ENCODE measurements at places on chromosomes 4 and X.

GRCh38 chrX:63784902-63785707 is at the start of gene ARHGEF9:
TSS of gene ARHGEF9 (minus strand) at chrX:63785214. CDS start at chrX:63785145, 69 bp downstream.
- DNase-seq, result no peak

DNA sequence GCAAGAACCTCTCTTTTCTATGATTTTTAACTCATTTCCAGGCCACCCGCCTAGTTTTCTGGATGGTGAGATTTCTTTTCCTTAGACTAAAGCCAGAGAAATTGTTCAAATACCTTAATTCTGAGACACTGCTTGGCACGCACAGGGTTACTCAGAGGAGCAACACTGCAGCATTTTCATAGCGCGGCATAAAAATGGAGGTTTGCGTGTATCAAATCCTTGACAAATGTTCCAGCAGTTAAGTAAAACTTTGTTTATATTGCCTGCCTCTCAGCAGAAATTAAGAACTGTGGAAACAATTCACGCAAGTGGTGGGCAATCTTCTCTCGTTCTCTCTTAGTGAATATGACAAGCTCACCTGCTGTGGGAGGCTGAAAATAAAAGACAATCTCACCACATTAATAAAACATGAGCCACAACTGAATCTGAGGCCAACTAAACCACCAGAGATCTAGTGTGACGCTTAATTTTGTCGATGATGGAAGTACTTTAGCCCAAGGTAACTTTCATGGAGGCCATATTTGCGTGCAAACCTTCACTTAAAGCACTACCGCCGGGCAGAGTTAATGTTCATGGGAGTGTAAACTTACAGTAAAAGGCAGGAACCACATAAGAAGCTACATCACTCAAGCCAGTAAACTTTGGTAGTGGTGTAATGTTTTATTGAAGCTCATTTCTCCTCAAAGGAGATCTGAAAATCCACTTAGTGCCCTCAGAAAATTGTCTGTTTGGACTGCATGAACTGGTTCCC is 894.8 kb upstream of the EPHA5 start:
- no peak for DNase-seq

DNA sequence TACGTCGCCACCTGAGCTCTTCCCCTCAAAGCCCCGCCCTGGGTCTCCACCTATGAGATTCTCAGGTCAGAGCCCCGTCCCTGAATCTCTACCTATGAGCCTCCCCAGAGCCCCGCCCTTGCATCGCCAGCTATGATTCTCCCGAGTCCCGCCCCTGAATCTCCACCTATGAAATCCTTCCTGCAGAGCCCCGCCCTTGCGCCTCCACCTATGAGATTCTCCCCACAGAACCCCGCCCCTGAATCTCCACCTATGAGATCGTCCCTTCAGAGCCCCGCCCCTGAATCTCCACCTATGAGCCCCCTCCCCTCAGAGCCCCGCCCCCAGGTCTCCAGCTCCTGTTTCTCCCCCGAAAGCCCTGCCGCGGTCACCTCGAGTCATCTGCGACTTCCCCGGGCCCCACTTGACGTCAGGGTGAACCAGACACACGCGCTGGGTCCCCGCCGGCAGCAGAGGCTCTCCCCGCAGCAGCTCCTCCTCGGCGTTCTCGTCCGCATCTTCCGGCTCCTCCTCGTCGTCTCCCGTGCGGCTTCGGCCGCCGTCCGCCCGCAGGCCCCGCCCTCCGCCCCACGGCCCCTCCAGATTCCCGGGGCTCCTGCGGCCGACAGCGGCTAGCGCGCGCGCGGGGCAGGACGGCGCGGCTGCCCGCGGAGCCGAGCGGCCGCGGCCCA is 393 bp downstream of the GTPBP6 start:
- DNase-seq, result peak; percentile 98

DNA sequence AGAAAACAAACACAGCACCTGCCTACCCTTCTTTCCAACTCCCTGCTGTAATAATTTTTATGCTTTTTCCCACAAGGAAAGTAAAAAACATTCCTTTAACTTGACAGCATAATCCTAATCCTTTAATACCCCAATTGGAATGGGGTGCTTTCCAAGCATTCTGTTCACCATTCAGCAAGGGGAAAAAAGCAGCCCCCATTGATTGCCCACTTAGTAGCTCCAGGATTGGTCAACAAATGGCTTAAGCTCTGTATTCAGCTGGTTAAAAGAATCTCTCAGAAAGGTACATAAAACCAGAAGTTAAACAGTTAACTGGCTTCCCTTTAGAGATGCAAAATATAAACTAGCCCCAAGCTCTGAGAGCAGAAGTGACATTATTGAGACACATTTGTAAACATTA is 194.8 kb upstream of the ATOH1 start:
- DNase-seq, result no peak

DNA sequence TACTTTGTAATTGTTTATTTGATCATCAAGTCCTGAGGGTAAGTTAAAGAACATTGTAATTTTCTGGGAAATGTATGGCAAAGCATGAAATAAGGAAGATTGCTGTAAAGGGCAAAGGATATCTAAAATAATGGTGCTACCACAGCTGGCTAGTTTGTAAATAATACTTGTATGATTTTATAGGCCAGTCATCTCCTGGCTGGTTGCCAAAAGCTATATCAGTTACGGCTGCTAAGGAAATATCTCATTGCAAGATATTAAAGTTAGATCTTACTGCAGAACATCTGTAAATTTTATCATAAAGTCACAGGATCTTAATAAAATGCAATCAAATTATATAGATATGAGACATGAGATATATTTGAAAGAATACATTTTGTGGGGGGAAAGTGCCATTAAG is 150.8 kb upstream of the CXCL13 start:
- DNase-seq, result no peak

GRCh38 chr4:25750874-25751273 is 95.2 kb downstream of the SLC34A2 start:
- DNase-seq, result no peak

DNA sequence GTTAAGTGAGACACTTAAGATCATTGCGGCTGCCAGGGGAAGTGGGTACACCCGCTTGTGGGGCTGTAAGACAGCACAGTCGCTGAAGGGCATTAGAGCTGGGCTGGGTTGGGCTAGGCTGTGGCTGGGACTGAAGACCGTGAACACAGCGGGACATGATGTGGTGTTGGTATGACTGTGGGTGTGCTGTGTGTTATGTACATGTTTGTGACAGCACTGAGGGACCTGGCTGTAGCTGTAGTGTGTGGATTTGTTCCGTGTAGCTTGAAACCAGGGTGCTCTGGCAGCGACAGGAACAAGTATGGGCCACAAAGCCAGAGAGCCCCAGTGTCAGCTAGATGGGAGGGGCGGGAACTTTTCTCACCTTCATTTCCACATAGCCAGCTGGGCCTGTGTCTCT is 82.1 kb downstream of the NHSL2 start:
- DNase-seq, result no peak

DNA sequence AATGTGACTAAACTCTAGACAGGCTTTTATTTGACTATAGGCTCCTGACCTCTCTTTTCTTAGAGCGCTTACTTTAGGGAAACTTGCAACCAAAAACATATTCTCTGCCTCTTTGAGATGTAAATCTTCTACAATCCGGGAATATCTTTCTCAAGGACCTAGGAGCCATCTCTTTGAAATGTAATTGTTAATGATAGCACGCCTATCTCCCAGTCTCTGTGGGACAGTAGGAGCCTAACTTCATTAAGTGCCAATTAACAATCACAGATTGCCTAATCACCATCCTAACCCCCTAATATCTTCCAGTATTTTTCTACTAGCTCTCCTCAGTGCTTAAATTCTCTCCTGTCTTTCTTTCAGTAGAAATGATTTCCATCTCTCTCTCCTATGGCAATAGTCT is 628.6 kb downstream of the DMD start:
- DNase-seq, result no peak

- DNase-seq, result no peak
Measured at GRCh38 chr4:33111117-33111516, 2390.9 kb downstream of the PCDH7 start.

DNA sequence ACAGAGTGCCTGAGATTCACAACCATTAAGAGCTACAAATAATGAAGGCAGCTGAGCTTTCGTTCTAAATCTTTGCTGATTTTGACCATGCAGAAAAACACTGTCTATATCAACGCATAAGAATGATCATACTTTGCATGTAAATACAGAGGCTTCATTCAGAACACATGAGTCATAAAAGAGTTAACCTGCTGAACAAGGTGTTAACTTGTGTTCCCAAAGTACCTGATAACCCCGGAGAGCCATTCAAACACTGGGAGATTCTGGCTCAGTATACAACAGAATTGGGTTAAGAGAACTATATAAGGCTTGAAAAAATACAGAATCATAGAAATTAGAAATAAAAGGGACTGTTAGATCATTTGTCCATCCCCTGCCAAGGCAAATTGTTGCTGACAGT is 964.3 kb upstream of the TENM3 start:
- no peak for DNase-seq

DNA sequence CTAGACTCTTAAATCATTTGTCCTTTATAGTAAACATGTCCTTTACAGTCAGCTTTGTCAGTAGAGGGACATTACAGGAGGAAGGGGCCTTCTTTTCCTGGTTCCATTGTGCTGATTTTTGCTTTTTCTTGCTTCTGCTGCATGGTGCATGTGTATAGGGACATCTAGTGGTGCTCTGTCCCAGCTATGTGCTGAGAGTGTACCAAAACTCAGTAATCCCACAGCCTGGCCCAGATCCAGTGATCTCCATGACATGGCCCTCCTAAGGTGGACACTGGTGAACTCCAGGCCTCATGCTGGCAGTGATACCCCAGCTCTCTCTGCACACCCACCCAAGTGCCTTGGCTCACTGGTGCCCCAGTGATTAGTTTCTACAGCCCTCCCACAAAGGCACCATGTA is 45.2 kb downstream of the MAGEB17 start:
- DNase-seq, result no peak

GRCh38 chrX:53317365-53318069 is 36.1 kb upstream of the IQSEC2 start:
- DNase-seq, result peak; percentile 52

DNA sequence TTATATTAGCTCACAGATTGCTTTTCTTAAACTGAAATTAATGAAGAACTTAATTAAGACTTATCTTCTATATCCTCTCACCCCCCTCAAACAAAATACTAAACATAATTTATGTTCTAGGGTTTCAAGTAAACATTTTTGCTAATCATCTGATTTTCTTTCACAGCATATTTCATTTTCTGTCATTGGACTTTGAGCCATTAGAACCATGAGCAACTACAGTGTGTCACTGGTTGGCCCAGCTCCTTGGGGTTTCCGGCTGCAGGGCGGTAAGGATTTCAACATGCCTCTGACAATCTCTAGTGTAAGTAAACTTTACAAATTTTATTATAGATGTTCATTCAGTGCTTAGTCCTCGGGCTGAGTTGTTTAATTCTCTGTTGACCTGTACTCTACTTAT is 3.3 kb downstream of the PDLIM5 start:
- no peak for DNase-seq

DNA sequence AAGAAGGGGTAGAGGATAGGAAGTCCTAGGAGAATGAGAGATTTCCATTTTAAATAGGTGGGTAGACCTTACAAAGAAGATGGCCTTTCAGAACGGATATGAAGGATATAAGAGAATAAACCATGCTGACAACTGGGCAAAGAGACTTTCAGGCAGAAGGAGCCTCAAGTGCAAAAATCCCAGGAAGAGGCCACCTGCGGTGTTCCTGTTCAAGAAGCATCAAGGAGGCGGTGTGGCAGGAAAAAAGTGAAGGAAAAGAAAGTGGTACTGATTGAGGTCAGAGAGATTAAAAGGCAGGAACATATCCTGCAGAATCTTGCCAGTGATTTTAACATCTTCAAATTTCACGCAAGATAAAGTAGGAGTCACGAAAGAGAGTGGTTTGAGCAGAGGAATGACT is 172.0 kb downstream of the FSTL5 start:
- no peak for DNase-seq

- DNase-seq, result no peak
Measured at GRCh38 chr4:41957634-41958033, 22.4 kb downstream of the TMEM33 start.

- DNase-seq, result no peak
Measured at GRCh38 chr4:177185151-177185550, 124.5 kb upstream of the NEIL3 start.

DNA sequence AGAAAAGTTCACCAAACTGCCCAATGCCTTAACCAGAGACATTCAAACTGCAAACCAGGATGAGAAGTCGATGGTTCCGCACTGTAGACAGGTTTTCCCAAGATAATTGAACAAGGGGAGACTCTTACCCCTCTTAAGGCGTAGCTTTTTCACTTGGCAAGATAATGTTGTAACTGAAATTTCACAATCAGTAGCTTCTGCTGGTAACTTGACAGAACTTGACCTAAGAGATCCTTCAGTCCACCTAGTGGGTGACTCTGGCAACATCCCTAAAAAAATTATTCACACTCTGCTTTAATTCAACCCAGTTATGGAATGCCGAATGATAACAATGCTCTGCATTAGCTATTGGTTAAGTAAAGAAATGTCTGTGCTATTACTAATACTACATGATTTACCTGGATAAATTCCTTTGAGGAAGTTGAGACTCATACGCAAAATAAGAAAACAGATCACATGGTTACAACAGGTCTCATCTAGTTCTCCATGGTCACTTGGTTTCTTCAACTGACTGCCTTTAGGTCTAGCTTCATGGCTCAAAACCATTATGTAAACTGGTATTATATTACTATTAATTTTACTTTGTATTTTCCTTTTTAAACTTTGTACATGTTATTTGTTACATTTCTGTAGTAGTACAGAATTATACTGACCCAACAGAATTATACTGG is 9.1 kb downstream of the ELF2 start:
- no peak for DNase-seq

- DNase-seq, result peak; percentile 58
Measured at GRCh38 chr4:122456231-122457116, at the start of gene IL2. TSS of gene IL2 (minus strand) at chr4:122456725. CDS start at chr4:122456440, 285 bp downstream.

DNA sequence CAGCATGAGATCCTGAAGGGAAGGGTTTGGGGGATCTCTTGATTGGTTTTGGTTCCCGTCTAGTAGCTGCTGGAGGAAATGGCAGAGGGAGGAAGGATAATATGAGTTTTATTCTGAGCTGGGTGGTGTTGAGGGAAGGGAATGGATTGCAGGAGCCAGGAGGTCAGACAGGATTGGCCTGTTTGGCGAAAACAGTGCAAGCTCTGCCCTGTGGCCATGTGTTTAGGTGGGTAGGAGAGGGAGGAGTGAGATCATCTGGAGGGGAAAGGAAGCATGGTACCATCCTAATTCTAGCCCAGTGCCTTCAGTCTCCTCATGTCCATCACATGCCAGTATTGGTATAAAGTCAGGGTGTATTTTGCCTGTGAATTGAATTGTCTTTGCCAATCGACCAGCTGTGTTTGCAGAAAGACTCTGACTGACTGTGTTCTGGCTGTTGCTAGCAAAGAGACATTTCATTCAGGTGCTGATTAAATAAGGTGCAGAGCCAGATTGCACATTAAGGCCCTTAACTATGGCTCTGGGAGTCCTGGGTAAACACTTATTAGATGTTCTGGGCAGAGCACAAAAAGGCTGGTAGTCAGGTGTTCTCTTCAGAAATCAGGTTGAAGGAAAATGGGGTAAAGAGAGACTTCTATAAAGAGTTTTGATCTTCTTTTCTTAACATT is 10.0 kb downstream of the TMEM164 start:
- DNase-seq, result no peak

Data from activated CD4-positive, alpha-beta T cell treated with anti-CD3 and anti-CD28 coated beads, Interleukin-2, amount 50 U/mL, for 24 hours (primary cell).